ENCODE measurements at places on chromosomes 5 and 9.

- DNase-seq, result no peak
These were observed 50.5 kb downstream of the AHRR start for GRCh38 chr5:371811-372555.

DNA sequence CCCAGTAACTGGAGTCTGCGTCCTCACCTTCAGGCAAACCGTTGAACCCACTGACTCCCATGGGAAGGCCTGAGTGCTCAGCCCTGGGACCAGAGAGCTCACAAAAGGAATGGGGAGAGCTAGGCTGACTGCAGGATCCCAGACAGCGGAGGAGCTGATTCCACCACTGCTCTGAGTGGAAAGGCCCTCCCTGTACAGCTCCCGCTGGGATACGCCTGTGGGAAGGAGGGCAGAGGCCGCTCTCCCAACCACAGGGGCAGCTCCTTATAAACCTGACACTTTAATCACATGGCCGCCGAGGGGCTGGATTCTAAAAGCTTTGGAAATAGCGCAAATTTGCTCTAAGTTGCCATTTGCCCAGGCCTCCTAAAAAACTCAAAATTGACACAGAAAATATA lies 37.1 kb downstream of the DBH start:
- DNase-seq, result no peak

GRCh38 chr5:149049371-149049781 lies 13.5 kb downstream of the SH3TC2 start:
- DNase-seq, result no peak

GRCh38 chr9:28656727-28657126 lies 1083.4 kb upstream of the C9orf72 start:
- DNase-seq, result no peak

DNA sequence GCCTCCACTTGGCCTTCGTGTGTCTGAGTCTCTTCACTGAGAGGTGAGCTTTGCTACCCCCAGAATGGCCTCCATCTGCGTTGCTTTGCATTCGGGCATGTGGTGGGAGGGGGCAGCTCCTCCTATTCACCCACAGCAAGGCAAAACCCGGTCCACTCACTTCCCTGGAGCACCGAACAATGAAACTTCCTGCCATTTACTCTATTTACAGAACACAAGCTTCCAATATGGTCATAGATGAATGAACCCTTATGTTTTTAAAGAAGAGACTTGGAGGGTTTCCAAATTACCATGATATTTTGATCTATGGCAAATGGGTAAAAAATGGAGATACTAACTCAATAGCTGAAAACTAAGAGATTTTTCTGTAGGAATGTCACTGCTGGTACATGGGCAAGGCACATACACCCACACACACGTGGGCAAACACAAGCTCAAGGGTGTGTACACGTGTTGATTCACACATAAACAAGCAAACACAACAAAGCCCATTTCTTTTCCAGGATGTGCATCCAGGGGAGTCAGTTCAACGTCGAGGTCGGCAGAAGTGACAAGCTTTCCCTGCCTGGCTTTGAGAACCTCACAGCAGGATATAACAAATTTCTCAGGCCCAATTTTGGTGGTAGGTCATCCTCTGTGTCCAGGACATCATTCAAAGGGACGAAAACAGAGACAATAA lies 5.2 kb downstream of the GABRP start:
- no peak for DNase-seq

DNA sequence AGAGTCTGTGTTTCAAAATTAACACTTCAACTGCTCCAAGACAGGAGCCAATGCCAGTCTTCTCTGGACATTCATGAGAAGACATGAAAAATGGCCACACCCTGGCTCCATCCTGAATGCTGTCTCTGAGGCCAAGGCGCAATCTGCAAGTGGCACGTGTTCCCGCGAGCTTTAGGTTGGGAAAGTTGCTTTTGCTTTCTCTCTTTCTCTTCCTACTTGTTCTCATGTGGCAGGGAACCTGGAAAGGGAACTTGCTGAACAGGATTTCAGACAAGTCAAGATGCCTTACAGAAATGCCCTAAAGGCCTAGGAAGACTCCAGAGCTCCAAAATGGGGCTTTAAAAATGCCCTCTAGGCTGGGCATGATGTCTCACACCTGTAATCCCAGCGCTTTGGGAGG lies 91.9 kb upstream of the OTULINL start:
- DNase-seq, result no peak

GRCh38 chr5:134226441-134227192 lies 744 bp upstream of the PPP2CA start:
- DNase-seq, result no peak

DNA sequence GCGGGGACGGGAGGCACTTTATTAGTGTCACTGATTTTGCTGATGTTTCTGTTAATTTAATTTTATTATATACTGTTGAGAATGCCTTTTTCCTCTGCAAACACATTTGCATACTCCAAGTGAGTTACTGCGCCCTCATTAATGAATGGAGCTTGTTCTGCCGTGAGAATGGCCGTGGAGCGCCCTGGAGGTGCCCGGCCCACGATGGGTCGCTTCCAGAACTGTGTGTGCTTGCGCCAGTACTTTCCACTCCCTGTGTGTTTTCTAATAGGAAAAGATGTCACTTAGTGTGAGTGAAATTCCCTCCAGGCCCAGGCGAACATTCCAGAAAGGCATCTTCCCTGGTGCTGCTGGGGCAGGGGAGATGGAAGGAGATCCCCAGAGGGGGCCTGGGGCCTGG lies 30.1 kb downstream of the NDUFS6 start:
- DNase-seq, result no peak

- no peak for DNase-seq
These were observed 39.5 kb downstream of the TXNDC8 start for GRCh38 chr9:110298043-110298605.

DNA sequence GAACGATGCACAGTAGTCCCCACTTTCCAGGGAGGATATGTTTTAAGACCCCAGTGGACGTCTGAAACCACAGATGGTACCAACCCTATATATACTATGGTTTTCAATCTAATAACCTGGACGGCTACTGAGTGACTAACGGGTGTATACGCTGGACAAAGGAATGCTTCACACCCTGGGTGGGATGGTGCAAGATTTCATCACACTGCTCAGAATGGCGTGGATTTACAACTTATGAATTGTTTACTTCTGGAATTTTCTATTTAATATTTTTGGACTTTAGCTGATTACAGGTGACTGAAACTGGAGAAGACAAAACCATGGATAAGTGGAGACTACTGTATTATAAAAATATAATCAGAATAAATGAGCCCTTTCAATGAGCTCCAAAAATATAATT lies 147.6 kb upstream of the TRIM32 start:
- DNase-seq, result no peak

- DNase-seq, result peak; percentile 46
These were observed 32.1 kb upstream of the TNFSF15 start for GRCh38 chr9:114837923-114838322.

DNA sequence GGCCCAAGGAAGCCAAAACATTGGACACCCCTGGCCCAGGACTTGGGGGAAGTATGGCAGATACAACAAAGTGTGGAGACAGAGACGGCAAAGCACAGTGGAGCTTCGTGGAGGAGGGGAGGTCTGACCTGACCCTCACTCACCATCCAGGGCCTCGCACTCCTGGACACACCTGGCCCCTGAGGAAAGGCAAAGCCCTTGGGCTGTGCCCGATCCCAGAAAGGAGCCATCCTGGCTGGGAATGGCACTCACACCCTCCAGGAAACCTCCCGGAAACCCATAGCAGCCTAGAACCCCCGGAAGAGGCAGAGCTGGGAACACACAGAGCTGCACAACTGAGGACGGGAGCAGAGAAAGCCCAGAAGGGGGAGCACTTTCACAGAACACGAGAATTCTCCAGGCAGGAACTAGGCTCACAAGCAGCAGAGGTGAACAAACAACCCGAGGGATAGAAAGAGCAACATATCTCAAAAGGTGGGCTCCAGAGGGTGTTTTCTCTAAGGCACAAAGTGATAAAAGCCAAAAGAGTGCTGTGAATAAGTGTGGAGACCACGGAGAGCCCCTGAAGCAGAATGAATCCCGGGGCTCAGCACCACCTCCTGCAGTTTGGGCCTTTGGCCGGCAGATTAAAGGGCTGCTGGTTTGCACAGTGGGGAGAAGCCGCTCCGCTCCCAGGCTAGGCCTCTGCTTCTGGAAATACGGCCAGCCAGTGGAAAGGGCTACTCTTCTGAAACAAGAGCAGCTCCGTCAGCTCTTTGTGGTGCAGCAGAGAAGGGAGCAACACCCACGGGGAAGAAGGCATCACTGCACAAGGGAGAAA lies 108.2 kb downstream of the UBE2R2 start:
- DNase-seq, result peak; percentile 40

DNA sequence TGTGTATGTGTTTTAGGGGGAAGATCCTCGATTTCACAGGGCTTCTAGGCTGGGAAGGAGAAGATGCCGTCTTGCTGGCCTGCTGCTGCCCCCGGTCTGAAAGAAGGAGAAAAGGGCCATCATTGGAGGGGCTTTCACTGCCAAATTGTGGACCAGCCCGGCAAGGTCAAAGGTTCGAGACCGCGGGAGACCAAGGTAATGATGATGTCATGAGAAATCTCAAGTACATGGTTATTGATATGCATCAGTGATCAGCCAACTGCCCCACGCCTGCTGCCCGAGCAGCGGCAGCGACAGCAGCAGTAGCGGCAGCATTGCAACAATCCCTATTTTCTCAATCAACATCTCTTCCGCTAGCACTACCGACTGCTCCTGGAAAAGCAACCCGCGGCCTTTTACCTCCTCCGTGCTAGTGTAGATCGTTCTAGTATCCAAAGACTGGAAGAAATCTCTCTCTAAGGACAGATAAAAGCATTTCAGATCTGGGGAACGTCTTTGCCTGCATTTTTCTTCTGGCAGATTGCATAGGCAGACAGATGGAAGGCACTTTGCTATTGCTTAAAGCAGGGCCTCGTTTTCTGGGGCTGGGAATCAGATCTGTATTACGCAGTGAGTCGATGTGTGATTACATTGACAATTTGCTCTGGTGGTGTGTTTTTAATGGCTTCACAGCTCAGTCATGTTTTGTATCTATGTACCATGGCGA lies 215.3 kb downstream of the MEF2C start:
- DNase-seq, result no peak

GRCh38 chr5:124952566-124952965 lies 206.1 kb upstream of the ZNF608 start:
- no peak for DNase-seq

DNA sequence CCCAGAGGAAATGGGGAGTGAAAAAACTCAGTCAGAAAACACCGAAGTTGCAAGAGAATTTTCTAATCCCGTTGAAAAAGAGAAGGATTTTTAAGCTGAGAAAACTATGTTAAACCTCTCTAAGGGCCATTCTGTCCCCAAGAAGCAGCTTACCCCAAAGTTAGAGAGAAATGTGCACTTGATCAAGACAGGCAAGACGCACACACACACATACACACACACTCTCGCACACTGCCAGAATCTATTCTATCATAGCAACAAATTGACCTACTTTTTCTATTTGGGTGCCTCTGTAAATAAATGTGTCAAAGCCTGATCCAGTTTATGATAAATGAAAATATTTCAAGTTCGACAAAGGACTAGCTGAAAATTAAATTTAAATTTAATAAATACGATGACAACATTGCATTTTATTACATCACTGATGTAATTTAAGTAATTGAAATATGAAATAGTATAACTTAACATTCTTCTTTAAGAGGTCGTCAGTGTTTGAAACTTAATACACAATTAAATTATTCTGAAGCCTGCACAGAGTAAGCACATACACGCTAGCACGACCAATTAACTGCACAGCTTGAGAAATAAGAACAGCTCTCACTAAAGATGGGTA lies 5.9 kb downstream of the NFIL3 start:
- no peak for DNase-seq

DNA sequence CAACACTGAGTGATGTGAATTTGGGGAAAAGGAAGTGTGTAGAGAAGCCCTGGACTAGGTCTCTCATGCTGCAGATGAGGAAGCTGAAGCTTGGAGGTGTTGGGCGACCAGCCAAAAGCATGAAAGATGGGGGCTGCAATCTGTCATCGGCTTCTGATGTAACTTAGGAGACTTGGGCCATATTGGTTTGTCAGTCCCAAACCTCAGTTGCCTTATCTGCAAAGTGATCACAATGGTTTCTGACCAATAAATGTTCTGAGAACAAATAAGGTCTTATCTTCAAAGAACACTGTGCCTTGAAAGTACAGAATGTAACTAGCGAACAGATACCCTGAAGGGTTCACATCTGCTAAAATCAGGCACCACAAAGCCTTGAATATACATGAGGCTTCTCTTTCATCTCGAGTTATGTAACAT lies 198.4 kb upstream of the NR3C1 start:
- DNase-seq, result no peak

DNA sequence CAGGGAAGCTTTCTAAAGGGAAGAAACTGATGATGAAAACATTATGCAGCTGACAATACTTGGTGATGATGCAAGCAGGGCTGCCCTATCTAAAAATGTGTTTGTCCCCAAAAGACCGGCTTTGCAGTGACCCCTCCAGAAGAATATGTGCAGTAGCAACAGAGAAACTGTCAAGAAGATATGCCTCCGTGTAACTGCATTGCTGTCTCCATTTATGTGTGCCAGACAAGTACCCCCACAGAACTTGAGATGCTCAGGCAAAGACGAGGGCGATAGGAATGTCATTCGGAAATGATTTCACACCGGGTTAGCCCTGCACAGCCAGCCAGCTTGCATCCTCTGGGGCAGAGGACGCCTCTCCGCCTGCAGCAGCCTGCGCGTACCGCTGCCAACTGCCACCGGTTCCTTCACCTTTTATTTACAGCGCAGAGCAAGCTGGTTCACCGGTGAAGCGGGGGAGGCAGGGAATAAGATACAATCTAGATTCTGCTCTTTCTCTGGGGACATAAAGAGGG lies 2.0 kb downstream of the GABBR2 start:
- DNase-seq, result peak; percentile 43

GRCh38 chr5:34660444-34660843 lies 4.3 kb downstream of the RAI14 start:
- peak; percentile 44 for DNase-seq

- no peak for DNase-seq
These were observed 19.1 kb upstream of the SLC9A3 start for GRCh38 chr5:543351-543750.

GRCh38 chr5:55191165-55191564 lies 18.2 kb upstream of the CDC20B start:
- DNase-seq, result no peak

GRCh38 chr9:109590966-109591365 lies 92.9 kb upstream of the PTPN3 start:
- no peak for DNase-seq

GRCh38 chr5:177389241-177390169 lies 5.3 kb downstream of the SLC34A1 start:
- peak; percentile 96 for DNase-seq

- DNase-seq, result no peak
These were observed 51.5 kb upstream of the MEF2C start for GRCh38 chr5:88934439-88934838.

DNA sequence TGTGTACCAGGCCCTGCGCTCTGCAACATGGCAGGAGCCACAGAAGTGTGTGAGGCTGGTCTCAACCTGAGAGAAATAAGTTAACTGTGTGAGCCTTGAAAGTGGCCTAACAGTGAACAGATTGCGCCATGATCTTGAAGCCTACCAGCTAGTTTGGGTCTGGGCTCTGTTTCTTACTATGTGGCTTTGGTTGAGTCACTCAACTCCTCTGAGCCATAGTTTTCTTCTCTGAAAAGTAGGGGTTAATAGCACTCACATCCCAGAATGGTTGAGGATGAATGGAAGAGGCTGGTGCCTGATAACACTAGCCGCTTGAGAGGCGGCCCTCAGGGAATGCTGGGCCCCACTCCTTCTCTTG lies 121.5 kb downstream of the RGS3 start:
- no peak for DNase-seq
